ENCODE measurements at places on chromosomes 6 and 20.

DNA sequence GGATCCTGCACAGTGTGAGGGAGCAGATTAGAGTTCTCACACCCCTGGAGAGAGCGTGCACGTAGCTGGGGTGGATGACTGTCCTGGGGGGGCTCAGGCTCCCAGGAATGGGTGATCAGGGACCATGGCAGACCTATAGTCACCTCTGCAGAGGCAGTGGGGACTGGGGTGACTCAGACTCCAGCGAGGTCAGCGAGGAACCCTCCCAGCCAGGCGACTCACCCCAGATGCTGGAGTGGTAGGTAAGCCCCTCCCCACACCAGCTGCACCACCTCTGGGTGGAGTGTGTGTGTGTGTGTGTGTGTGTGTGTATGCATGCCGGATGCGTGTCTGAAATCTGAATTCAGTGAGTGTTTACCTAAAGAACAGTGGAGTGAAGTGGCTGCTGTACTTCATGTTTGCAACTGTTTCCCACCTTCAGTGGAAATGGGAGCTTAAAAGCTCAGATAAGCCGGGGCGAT lies 17.4 kb upstream of the GTSF1L start:
- DNase-seq: no peak

GRCh38 chr6:135922174-135922573 lies 70.7 kb downstream of the PDE7B start:
- no peak for DNase-seq

DNA sequence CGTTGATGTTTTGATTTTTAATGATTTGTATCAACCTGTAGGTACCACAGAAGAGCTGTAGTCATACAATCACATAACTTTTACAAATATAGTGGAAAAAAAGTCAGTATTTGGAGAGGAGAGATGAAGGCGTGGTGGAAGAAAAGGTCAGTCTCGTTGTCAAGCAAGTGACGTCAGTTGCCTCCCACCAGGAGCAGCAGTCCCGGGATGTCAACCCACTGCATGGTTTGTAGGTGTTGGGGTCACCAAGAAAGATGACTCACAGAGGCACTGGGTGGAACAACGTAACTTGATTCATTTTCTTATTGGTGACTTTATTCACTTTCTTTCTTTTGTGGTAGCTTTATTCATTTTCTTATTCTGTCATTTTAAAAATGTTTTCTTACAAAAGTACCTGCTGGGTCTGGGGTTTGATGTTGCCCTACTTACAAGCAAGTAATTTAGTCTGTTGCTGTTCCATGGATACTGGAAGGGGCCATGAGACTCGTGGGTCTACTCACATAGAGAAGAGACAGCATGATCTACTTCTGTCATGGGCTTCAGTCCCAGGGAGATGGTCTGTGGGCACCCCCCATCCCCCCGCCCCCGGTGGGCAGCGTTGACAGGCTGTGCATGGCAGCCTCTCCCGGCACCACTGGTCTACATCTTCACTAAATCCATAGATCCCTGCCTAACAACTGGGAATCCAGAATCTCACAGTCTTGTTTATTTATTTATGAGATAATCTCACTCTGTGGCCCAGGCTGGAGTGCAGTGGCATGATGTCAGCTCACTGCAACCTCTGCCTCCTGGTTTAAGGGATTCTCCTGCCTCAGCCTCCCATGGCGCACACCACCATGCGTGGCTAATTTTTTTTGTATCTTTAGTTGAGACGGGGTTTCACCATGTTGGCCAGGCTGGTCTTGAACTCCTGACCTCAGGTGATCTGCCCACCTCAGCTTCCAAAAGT lies 36.4 kb upstream of the SYNJ2 start:
- DNase-seq: peak; percentile 64

GRCh38 chr6:144878577-144878976 lies 593.4 kb downstream of the UTRN start:
- DNase-seq: no peak

GRCh38 chr6:122182061-122182460 lies 217.4 kb upstream of the HSF2 start:
- no peak for DNase-seq

GRCh38 chr20:6355754-6356451 lies 233.1 kb upstream of the FERMT1 start:
- no peak for DNase-seq

DNA sequence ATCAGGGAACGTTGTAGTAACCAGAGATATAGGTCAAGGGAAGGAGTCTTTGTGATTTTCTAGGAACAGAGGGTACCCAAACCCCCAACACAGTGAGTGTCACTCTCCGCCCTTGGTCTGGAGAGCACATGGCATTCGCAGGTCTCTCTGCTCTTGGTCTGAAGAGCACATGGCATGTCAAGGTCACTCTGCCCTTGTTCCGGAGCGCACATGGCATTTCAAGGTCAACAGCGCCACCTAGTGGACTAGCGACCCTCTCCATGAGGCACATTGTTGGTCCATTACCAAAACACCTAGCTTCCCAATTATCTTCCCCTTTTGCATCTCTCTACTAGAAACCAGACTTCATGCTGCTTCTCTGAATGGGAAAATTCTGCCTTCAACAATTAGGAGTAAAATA lies 260.0 kb downstream of the C6orf118 start:
- no peak for DNase-seq

- DNase-seq: no peak
These were observed 3.0 kb upstream of the ARID1B start for GRCh38 chr6:156773935-156774852.

All from stimulated activated CD4-positive, alpha-beta T cell treated with anti-CD3 and anti-CD28 coated beads, Interleukin-2, amount 100 ng/mL, for 4 hours (primary cell).